AG09319 (cell line): ENCODE measurements at places on chromosomes 12 and 14.

DNA sequence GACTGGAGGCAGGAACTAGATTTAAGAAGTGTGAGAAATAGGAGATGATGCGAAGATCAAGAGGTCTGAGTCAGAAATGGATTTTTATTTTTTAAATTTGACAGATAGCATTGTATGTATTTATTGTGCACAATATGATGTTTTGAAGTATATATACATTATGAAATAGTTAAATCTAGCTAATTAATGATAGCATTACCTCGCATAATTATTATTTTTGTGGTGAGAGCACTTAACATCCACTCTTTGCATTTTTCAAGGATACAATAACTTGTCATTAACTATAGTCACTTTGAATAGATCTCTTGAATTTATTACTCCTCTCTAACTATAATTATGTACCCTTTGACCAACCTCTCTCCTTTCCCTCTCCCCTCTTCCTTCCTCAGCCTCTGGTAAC, 3.7 kb downstream of the SMOC1 start:
- DNase-seq: no peak

- DNase-seq: no peak
Measured at GRCh38 chr14:81324011-81324410, 76.1 kb downstream of the STON2 start.

- no peak for DNase-seq
Measured at GRCh38 chr14:28758253-28758884, 8.2 kb upstream of the FOXG1 start.

DNA sequence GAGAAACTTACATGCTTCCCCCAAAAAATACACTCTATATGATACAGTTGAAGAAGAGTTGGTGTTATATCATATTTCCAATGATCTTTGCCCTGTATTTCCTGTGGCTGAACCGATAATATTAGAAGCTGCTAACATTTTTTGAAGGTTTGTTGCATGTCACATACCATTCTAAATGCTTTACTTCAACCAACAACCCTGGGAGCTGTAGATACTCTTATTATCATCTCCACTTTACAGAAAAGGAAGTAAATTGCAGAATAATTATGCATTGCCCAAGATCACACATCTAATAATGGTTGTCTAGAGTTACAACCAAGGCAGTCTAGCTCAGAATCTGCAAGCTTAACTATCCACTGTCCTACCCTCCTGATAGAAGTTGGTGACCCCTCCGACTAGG, 182.8 kb downstream of the NUAK1 start:
- no peak for DNase-seq

DNA sequence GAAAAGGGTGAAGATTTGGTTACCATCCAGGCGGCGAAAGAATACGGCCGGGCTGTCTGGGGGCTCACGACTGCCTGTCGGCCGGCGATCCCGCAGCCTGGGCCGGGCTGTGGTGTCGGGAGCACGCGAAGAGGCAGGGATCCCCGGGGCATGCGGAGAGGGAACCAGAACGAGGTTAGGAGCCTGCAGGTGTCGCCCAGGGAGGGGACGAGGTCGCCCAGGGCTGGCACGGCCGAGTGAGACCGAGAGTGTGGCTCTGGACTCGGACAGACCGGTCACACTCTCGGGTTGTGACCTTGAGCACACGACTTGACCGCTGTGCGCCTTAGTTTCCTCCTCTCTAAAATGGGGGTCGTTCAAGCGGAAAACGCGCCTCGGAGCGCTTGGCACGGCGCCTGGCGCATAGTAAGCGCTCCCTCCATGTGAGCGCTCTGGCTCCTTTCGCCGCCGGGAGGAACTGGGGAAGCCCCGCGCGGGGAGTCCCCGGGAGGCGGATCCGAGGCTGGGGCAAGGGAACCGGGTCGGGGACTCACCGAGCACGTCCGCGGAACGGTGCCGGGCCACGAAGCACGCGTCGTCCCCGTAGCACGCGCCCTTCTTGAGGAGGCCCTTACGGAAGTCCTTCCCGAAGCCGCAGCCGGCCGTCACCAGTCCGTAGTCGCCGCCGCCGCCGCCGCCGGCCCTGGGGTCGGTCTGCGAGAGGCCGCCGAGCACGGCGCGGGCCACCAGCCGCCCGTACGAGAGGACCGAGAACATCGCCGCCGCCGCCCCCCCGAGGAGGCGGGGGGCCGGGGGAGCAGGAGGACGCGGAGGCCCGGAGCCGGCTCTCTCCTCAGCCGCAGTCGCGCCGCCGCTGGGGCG, 612 bp downstream of the PPTC7 start:
- no peak for DNase-seq

GRCh38 chr14:52883658-52884057, 67.2 kb downstream of the FERMT2 start:
- DNase-seq: no peak

- no peak for DNase-seq
Measured at GRCh38 chr14:36362648-36363047, 42.2 kb upstream of the MBIP start.

DNA sequence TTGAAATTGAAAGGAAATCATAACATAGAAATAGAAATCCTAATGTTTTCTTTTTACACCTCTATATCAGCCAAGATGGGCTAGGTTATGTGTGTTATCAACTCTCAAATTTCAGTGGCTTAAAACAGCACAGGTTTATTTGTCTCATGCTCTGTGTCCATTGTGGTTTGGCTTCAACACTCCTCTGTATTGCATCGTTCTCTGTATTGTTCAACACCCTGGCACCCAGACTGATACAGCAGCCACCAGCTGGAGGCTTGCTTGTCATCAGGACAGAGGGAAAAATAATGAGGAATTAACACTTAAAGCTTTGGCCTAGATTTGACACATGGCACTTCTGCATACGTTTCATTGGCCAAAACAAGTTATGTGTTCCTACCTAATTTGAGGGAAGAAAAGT, 234.2 kb upstream of the ARHGAP5 start:
- DNase-seq: no peak

GRCh38 chr12:94289461-94290312, 141.3 kb downstream of the PLXNC1 start:
- peak; percentile 32 for DNase-seq

- no peak for DNase-seq
Measured at GRCh38 chr12:56785874-56786273, 22.8 kb downstream of the HSD17B6 start.

DNA sequence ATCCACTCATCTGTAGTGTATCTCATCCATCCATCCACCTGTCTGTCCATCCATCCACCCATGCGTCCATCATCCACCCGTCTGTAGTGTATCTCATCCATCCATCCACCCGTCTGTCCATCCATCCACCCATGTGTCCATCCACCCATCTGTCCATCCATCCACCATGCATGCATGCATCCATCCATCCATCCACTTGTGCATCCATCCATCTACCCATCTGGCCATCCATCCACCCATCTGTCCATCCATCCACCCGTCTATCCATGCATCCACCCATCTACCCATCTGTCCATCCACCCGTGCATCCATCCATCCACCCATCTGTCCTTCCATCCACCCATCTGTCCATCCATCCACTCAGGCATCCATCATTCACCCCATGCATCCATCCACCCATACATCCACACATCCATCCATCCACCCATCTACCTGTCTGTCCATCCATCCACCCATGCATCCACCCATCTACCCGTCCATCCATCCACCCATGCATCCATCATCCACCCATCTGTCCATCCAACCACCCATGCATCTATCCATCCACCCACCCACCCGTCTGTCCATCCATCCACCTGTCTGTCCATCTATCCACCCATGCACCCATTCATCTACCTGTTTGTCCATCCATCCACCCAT, 28.5 kb downstream of the FBRSL1 start:
- no peak for DNase-seq

DNA sequence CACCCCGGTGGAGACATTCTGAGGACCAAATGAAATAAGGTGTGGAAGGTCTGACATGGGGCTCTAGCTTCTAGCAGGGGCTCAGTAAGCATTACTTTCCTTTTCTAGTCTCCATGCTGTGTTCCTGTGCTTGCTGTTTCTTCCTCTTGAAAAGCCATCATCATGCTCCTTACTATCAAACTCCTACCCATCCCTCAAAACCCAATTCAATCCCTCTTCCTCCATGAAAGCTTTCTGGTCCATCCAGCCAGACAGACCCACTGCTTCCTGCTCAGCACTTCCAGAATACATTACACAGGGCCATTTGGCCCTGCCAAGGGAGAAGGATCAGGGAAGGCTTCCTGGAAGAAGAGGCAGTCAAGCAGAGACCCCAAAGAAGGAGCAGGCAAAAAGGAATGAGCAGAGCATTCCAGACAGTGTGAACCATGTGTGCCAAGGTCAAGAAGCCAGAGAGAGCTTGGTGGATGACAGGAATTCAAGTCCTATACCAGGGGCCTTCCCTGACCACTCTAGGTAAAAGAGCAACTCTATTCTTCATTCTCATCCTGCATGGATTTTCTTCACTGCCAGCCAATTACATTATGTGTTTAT, 59.5 kb downstream of the NUAK1 start:
- DNase-seq: no peak

DNA sequence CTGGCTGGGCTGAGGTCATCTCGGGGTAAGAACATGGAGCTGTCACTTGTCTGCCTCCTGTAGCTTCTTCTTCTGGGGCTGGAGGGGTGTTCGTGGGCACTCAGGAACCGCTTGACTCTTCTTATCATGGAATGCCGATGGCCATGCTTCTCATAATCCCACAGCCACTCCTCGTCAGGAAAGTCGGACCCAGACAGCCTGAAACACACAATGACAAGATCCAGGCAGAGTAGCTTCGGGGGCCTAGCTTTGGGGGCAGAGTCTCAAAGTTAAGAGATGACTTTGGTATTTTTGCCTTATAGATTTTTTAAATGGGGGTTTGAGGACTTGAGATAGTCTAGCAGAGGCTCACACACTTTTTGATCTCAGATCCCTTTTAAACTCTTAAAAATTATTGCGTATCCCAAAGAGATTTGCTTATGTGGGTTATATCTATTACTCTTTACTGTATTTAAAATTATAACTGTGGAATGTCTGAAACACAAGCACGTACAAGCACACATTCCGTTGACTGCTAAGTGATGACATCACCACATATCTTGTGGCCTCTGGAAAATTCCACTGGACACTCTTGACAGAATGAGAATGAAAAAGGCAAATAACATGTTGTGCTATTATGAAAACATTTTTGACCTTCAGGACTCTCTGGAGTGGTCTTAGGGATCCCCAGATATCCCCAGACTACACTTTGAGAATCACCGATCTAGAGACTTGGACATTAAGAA, 43.3 kb downstream of the BEST3 start:
- peak; percentile 16 for DNase-seq

GRCh38 chr12:47807338-47807737, 12.4 kb downstream of the HDAC7 start:
- DNase-seq: no peak

GRCh38 chr12:123998991-123999359, 26.0 kb downstream of the ZNF664 start:
- DNase-seq: no peak

DNA sequence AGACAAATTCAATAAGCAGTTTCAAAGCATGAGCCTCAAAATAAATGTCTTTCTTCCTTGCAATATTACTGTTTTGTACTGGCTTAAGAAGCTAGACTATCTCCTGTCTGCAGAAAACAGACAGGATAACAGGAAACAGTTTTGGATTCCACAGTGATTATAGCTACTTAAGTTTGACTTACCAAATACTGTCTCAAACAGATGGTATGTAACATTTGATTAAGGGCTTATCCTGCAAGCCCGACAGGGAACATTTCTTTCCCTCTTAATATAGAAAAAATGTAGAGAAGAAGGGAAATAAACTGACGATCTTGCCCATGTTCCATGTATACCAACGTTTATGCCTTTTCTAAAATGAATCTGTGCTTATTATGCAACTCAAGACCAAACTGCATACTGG, 179.9 kb upstream of the EEA1 start:
- peak; percentile 27 for DNase-seq

DNA sequence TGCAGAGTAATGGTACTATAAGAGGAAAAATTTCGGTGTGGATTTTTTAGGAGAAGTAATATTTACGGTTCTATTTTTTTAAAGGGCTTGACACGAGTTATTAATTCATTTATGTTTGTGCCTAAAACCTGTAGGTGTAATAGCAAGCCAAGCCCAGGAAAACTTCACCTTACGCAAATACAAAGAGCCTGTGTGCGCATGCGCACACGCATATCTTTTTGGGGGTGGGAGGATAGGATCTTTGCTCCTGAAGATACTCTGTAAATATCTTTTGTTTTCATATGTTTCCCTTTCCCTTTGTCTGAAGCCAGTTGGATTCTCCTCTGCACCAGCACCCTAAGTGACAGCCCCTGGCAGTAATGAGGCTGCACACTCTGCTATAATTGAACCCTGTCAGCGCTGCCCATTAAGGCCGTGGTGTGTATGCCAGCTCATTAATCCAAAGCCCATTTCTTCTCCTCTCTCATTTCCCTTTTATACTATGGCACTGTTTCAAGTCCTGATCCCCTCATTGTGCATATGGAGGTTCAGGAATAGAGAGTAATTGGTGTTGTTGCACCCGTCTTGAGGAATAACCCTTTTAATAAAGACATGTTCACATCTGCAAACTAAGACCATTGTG, 327.2 kb upstream of the E2F7 start:
- DNase-seq: no peak

GRCh38 chr14:94392510-94392935, 4.1 kb upstream of the SERPINA1 start:
- DNase-seq: no peak
